NCI-H1105 (cell line): ENCODE measurements at places on chromosomes 12 and 14.
A peak's percentile ranks its signal among the peaks of the same experiment; 100 is the strongest.

GRCh38 chr12:3680919-3681594, 71.9 kb downstream of the CRACR2A start:
- DNase-seq = peak; percentile 93

GRCh38 chr14:51999084-51999483, 9.7 kb downstream of the RTRAF start:
- no peak for DNase-seq

- DNase-seq = no peak
Measured at GRCh38 chr12:111756681-111757080, 10.1 kb upstream of the ALDH2 start.

- no peak for DNase-seq
Measured at GRCh38 chr12:77560714-77561113, 270.0 kb upstream of the NAV3 start.

DNA sequence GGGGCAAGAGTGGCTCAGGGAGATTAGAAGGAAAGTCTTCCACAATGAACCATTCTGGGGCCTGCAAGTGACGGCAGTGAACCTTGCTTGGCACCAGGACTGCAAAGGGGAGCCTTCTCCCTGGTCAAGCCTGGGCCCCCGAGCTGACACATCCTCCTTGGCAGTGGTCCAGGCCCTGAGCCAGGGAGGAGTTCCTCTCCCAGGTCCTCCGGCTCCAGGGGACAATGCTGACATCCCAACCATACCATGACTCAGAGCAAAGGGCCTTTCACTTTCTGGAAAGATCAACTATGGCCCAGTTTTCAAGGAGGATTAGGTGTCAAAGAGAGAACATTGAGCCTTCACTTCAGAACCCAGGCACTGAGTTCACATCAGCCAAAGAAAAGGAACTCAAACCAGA, 756.5 kb upstream of the TBX3 start:
- DNase-seq = no peak

GRCh38 chr12:56518570-56518969, 3.0 kb upstream of the RBMS2 start:
- no peak for DNase-seq

DNA sequence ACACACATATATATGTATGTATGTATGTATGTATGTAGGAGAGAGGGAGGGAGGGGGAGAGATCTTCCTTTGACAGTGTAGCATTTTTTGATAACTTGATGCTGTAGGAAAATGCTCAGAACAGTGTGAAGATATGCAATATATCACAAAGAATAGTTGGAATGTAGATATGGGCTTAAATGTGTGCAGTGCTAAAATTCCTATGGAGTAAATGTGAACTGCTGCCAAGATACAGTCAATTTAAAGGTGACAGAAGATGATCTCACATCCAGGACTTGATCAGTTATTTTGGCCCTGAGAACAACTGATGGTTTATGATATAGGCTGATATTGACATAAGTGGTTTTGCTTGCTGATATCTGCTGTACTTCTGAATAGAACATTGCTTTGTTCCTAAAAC, 84.2 kb downstream of the DAAM1 start:
- no peak for DNase-seq

GRCh38 chr14:92693998-92694795, 54.2 kb downstream of the LGMN start:
- no peak for DNase-seq

DNA sequence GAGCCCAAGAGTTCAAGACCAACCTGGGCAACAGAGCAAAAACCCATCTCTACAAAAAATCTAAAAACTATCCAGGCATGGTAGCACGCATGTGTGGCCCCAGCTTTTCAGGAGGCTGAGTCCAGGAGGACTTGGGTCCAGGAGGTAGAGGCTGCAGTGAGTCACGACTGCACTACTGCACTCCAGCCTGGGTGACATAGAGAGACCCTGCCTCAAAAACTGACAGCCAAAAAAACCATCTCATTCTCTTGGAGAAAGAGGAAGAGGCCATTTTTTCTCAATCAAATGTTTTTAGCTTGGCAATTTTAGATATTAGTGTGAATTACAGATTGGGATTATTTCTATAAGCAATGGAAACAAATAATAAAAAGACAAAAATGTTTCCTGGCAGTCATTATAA, 38.2 kb downstream of the ZFC3H1 start:
- no peak for DNase-seq

GRCh38 chr12:124518051-124518932, 49.1 kb downstream of the NCOR2 start:
- peak; percentile 97 for DNase-seq

GRCh38 chr12:45613296-45613695, 116.2 kb upstream of the ARID2 start:
- no peak for DNase-seq

- DNase-seq = no peak
Measured at GRCh38 chr12:108386709-108387360, 47.7 kb upstream of the CMKLR1 start.

DNA sequence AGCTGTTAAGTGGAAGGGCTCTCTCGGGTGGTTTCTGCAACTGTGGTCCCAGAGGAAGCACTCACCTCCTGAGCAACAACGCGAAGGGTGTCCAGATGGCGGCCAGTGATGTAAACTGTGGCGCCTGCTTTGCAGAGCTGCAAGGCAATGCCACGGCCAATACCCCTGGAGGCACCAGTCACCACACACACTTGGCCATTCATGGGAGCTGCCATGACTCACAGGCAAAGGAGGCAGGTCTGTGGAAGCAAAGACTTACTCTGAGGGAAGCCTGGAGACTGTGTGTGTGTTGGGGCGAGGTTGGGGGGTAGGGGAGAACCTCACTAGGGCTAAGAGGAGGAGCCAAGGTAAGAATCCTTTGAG, 707 bp downstream of the DHRS1 start:
- no peak for DNase-seq

- DNase-seq = no peak
Measured at GRCh38 chr12:124605150-124605882, 37.9 kb upstream of the NCOR2 start.

DNA sequence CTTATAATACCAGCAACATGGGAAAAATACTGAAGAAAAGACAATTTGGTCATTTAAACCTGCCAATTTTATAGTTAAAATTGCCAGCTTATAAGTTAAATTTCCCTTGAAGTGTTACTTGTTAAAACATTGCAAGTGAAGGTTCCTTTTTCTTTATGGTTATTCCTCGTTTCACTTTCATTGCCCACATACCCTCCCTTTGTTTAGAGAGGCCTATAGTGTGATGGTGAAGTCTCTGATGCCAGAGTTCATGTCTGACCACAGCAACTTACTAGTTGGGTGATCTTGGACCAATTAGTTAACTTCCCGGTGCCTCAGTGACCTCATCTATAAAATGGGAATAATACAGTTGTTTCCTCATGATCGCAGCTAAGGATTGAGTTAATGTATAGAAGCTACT, 173.5 kb downstream of the ANO6 start:
- DNase-seq = no peak

DNA sequence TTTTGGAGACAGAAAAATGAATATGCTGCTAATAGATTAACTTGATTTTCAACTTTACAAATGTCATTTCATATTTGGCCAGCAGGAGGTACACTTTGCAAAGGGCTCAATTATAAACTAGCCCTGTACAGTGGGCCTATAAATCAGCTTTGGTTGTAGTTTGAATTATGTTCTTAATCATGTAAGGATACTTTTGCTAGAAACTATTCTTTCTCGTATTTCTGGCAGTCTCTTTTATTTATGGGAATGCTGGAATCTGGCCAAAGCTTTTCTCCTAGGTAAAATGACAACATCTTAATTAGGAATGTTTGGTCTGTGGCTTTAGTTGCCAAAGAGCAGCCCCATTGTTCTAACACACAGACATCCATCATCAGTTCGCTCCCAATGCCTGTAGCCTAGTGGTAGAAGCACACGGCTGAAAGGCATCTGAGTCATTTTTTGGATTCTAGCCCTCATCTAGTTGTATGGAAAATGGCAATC, 1322.3 kb upstream of the SEL1L start:
- peak; percentile 90 for DNase-seq

- no peak for DNase-seq
Measured at GRCh38 chr12:3130057-3130830, 53.1 kb downstream of the TSPAN9 start.

- no peak for DNase-seq
Measured at GRCh38 chr12:18923721-18924120, 185.8 kb downstream of the CAPZA3 start.

DNA sequence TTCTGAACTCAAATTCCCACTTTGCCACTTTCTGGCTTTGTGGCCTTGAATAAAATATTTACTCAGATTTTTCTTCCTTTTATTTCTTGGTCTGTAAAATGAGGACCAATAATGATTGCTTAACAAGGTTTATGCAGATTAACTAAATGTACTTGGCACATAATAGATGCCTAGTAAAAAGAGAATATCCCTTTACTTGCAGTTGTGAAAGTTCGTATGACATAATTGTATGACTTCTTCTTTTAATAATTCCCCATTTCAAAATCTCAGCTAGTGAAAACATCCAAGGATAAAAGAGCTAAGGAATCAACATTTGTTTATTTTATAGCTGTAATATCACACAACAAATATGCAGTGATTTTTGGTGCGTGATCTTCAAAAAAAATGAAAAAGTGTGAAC, 215.6 kb upstream of the ATP2B1 start:
- no peak for DNase-seq

- DNase-seq = peak; percentile 46
Measured at GRCh38 chr12:106645074-106645421, 62.2 kb downstream of the RFX4 start.

DNA sequence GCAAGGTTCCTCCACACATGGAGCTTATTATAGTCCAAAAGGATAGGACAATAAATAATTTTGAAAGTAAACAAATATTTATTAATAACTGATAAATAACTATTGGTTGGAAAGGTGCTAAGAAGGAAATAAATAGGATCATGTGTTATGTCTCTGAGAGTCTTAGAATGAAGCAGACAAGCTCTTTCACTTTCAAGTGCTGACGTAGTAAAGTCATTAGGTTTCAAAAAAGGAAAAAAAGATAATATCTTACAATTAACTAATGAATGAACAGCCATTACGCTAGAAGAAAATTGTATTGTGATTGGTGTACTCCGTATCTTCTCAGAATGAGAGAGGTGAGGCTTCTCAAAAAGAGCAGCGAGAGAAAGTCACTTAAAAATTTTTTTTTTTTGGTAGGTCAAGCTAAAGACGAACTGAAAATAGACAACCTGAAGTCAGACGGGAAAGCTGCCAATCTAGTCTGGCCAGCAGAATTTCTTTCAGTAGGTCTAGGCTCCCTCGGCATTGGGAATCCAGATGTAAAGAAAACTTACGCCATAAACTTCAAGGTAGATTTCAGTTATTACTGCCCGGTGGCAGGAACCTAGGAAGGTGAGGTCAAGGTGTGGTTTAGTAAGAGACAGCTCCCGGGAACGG, 583 bp upstream of the LEMD3 start:
- no peak for DNase-seq

DNA sequence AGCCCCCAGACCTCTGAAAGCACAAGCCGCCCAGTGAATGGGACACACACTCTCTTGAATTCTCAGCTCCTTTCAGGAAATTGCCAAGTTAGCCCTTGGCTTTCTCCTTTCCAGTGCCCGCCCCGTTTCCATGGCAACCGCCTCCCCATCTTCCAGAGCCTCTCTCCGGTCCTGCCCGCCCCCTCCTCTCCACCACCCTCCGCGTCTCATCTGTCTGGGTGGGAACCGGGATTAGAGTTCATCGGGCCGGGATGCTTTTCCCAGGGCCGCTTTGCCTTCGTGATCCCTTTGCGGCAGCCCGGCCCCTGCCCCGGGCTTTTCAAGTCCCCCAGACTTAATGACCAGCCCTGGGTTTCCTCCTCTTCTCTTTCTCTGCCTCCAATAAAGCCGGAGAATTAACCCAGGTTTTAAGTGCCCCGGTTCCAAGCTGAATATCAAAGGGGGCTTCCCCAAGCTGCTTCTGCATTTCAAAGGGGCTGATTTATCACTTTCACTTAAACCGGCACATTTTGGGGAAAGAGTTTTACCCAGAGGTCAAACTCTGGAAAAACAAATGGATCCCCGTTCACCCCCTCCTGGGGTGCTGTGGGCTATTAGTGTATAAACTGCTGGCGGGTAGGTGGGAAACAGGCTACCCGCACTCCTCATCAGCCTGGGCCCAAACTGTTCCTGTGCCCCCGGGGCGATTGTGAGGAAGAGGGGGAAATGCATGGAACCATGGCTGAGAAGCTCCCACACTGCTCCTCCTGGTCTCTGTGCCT, 101.7 kb downstream of the ZFP36L1 start:
- DNase-seq = no peak

GRCh38 chr14:59336098-59336497, 129.1 kb downstream of the GPR135 start:
- DNase-seq = no peak

- DNase-seq = peak; percentile 18
Measured at GRCh38 chr14:103108749-103109207, 14.3 kb downstream of the EXOC3L4 start.

- no peak for DNase-seq
Measured at GRCh38 chr14:35384455-35385041, 20.0 kb downstream of the NFKBIA start.

GRCh38 chr12:7129872-7130691, at the start of gene CLSTN3:
Gene CLSTN3, plus strand, starts transcription at chr12:7130371. Its CDS starts 278 bp downstream, at chr12:7130649.
- DNase-seq = peak; percentile 75

DNA sequence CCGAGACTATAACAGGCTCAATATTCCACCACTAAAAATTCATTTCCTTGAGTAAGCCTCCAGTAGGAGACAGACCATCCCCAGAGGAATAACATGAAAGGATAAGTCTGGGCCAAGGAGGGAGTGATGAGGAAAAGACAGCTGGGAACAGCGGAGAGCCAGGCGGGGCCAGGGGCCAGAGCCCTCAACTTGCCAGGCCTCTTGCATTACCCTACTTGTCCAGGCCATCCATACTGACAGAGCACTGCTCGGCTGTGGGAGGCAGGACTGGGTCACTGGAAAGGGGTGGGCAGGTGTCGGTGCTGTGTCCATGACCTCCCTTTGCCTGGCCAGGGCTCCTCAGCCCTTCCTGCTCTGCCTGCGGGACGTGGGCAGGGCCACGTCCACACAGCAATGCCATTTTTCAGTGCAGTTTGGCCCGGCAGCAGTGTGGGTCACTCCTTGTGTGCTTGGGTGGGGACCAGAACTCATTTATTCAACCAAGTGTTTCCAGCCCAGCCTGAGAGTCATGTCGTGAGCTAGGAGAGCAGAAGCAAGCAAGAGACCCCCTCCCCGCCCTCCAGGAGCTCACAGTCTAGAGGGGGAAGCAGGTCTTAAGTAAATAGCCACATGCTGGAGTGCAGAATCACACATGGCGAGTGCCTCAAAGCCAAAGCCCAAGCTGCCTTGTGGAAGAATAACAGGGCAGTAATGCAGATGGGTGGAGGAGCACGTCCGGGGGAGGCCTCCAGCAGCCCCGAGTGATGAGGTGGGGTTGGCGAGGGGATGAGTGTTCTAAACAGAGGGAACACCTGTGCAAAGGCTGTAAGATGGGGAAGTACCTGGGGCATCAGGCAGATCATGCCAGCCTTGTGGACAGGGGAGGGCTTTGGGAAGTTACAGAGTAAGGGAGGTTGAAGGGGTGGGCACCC, 8.9 kb upstream of the FAIM2 start:
- no peak for DNase-seq
